ENCODE measurements at places on chromosomes 3 and 15. TPM values are rescaled to one million over a fixed set of nuclear protein-coding genes. Genes with fewer than 3 reads are reported as not detected.

Gene RBMS3
- 5.8 TPM for total RNA-seq

Gene CFAP92
- 0.50 TPM for total RNA-seq

Gene LSAMP
- not detected for total RNA-seq

Gene GOLGA8K
- not detected for total RNA-seq

Gene ALDH1A2
- 1.1 TPM for total RNA-seq

Gene SV2B
- 0.04 TPM for total RNA-seq

Gene RTP3
- total RNA-seq: not detected

Gene ABI3BP
- not detected for total RNA-seq

DNA sequence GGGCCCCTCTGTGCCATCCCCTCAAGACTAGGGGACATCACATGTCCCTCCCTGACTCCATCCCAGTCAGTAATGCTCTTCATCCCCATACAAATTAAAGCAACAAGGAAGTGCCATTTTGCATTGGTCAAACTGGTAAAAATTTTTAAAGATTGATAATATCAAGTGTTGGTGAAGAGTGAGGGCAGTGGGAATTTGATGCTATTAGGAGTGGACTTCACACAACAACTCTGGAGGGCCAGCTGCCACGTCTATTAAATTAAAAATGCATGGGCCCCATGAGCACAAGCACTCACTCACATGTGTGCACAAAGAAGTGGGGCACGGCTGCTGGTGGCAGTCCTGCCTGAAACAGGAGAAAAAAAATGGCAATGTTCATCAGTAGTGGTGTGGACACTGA is 47.8 kb downstream of the DNAJB8 start:
- no peaks in the 10 kb centered on the region for H3K27me3 ChIP-seq
- no peaks in the 10 kb centered on the region for H3K36me3 ChIP-seq
- no peak for ATAC-seq
- peaks cover 5% of the 10 kb centered on the region for H3K4me1 ChIP-seq
- no peak overlapping the region for H3K27ac ChIP-seq

- no peaks in the 10 kb centered on the region for H3K27me3 ChIP-seq
- no peak for ATAC-seq
- no peaks in the 10 kb centered on the region for H3K36me3 ChIP-seq
- no peak overlapping the region for H3K27ac ChIP-seq
- no peak overlapping the region for H3K4me3 ChIP-seq
Measured at GRCh38 chr3:176712191-176712590, 485.1 kb downstream of the TBL1XR1 start.

GRCh38 chr3:178059836-178060235 is 476.4 kb upstream of the KCNMB2 start:
- no peak overlapping the region for H3K4me3 ChIP-seq
- no peaks in the 10 kb centered on the region for H3K27me3 ChIP-seq
- no peaks in the 10 kb centered on the region for H3K36me3 ChIP-seq
- no peak overlapping the region for H3K27ac ChIP-seq
- ATAC-seq: no peak
- H3K4me1 ChIP-seq: peaks cover 1% of the 10 kb centered on the region

GRCh38 chr15:83107841-83108181 is 366 bp downstream of the TM6SF1 start:
- peaks cover 49% of the 10 kb centered on the region for H3K27me3 ChIP-seq
- peaks cover 5% of the 10 kb centered on the region for H3K36me3 ChIP-seq
- ATAC-seq: peak; percentile 10

DNA sequence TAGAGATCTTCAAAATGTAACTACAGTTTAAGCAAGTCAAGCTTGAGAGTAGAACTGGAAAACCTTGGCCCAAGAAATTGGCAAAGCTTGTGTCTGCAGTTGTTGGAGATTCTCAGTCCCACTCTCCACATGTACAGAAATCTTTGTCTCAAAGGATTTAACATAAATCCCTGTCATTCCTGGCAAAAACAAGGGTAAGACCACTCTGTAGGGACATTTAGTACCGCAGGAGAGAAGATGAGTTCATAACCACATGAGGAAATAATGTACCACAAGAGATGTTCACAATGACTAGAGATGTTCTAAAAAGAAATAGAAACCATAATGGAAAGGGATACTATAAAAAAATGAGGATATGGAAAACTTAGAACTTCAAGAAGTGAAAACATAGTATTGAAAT is 73.7 kb downstream of the RAB7A start:
- peaks cover 59% of the 10 kb centered on the region for H3K4me1 ChIP-seq
- peak; percentile 49 for ATAC-seq
- H3K4me3 ChIP-seq: peak overlapping the region; percentile 83
- H3K27ac ChIP-seq: peak overlapping the region; percentile 85

- H3K36me3 ChIP-seq: peaks cover 45% of the 10 kb centered on the region
- ATAC-seq: peak; percentile 14
- H3K4me1 ChIP-seq: no peaks in the 10 kb centered on the region
- H3K4me3 ChIP-seq: no peak overlapping the region
Measured at GRCh38 chr3:12829886-12830784, 11.2 kb downstream of the RPL32 start.

DNA sequence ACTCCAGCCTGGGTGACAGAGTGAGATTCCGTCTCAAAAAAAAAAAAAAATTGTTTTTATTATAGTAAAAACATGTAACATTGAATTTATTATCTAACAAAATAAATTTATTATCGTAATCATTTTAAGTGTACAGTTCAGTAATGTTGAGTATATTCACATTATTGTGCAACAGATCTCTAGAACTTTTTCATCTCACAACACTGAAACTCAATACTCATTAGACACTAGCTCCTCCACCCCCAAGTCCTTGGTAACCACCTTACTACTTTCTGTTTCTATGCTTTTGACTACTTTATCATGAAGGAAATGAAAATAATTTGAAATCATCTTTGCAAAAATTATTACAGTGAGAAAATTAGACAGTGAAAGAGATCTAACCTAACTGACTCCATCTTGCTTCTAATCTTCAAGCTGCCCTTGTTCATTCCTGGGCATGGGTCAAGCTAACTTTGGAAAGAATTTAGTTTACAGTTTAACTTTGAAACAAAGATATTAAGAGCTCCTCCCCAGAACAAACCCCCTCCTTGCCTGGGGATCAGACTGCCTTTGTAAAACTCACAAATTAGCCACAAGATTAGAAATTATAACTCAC is 15.0 kb upstream of the FYCO1 start:
- no peak overlapping the region for H3K4me3 ChIP-seq
- peaks cover 3% of the 10 kb centered on the region for H3K27me3 ChIP-seq
- peaks cover 4% of the 10 kb centered on the region for H3K4me1 ChIP-seq
- peak; percentile 42 for ATAC-seq
- no peaks in the 10 kb centered on the region for H3K36me3 ChIP-seq

DNA sequence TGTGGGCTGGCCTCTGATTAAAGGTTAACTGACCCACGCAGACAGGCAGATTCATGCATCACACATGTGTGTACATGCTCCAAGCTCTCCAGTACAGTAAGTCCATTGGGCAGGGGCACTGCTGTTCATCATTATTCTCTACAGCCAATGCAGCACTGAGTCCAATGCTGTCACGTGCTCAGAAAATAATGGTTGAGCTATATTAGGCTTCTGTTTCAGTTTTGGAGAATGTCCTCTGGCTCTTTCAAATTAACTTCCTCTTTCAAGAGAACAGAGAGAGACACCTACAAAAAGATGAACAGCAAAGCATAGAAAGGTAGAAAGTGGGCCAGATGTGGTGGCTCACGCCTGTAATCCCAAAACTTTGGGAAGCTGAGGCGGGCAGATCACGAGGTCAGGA is 202.6 kb downstream of the MEX3B start:
- no peaks in the 10 kb centered on the region for H3K4me1 ChIP-seq
- peaks cover 4% of the 10 kb centered on the region for H3K27me3 ChIP-seq
- ATAC-seq: no peak
- H3K4me3 ChIP-seq: no peak overlapping the region
- H3K36me3 ChIP-seq: no peaks in the 10 kb centered on the region
- no peak overlapping the region for H3K27ac ChIP-seq
